Fibroblast of skin of back (primary cell): ENCODE measurements at places on chromosomes 16 and 17.

DNA sequence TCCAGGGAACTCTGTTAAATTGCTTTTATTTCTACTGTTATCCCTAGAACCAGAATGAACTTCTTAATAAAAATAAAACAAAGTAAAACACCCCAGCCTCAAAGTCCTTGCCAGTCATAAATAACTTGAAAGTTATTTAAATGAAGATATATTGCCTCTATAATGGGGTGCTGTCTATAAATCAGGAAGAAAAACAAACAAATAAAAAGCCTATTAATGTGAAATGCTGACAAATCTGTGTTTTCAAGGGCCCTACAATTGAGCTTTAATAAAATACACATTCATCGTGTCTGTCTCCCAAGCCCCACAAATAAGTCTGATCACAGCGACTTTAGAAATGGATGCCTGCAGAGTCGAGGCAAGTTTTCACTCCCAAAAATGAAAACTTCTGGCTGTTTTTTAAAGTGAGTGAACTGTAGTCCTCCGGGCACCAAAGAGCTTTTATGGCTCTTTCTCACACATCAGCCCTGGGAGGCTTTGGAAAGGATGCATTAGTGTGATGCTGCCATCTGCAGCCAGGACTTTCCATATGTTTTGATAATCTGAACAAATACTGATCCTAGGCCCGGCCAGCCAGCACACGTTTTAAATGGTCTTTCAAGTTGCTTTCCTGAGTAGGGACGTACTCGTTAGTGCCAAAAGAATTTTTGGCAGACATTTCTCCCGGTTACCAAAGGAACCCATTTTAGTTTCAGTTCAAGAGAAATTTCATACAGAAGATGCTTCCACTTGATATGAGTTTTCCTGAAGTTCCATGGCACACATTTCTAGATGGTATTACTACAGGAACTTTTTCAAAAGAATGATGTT, 16.3 kb downstream of the NACA2 start:
- DNase-seq: peak; percentile 24

GRCh38 chr17:10683853-10684252, 13.5 kb downstream of the SCO1 start:
- DNase-seq: peak; percentile 54

GRCh38 chr17:80854220-80854619, 137.4 kb upstream of the CHMP6 start:
- DNase-seq: no peak

DNA sequence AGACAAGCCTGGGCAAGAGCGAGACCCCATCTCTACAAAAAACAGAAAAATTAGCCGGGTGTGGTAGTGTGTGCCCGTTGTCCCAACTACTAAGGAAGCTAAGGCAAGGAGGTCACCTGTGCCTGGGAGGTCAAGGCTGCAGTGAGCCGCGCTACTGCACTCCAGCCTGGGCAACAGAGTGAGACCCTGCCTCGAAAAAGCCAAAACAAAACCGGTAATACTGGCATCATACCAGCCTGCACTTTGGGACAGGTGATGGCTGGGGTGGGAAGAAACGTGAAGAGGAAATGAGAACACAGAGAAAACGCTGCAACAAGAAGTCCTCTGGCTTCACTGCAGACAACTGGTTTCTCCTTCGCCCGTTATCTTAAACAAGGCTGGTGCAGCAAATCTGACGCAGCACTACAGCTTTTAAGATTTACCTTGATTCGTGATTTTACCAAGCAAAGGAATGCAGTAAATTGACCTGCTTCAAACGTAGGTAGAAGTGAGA, 725 bp upstream of the CASC3 start:
- no peak for DNase-seq

GRCh38 chr16:49854796-49855203, 1.1 kb downstream of the ZNF423 start:
- peak; percentile 57 for DNase-seq

- DNase-seq: peak; percentile 91
Observed at GRCh38 chr16:56294579-56294978, 103.3 kb downstream of the GNAO1 start.

DNA sequence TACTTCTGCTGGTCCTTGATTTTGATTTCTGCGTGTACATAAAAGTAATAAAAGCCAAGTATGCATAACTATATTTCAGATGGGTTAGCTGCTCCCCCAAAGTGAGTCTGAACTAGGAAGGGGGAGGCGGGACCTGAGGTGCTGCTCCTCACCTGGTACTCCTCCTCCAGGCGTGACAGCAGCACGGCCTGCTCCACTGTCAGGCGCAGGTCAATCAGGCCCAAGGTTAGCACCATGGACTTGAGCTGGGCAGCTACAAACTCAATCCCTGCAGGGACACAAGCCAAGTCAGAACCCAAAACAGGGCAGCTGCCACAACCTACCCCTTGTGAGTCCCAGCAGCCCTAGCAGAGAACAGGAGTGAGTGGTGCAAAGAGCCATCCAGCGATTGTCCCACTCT, 18.0 kb downstream of the ATPAF2 start:
- DNase-seq: no peak

DNA sequence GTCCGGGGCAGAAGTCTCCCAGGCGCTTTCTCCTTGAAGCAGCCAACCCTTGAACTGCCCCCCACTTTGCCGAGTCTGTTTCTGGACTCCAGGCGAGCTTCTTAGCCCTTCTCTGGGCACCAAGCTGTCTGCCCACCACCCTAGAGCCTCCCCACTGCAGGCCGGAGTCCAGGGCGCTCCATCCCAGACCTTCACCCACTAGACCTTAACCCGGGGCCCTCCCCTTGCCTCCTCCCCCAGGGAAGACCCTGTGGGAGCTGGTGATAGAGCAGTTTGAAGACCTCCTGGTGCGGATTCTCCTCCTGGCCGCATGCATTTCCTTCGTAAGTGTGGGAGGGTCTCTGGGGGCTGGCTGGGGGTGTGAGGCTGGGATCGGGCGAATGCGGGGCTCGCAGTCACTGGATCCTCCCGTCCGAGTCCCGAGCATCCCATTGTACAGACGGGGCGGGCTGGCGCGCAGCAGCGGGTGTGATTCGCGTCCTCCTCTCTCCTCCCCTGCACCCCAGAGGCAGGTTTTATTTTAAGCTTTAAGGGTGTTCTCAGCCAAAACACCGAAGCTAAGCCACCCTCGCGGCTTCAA, 1.1 kb downstream of the ATP2A1 start:
- DNase-seq: no peak

GRCh38 chr16:17691899-17692176, 221.1 kb upstream of the XYLT1 start:
- DNase-seq: peak; percentile 19

- DNase-seq: no peak
Observed at GRCh38 chr16:54454616-54455015, 168.0 kb upstream of the IRX3 start.

GRCh38 chr16:78385086-78385805, 285.8 kb downstream of the WWOX start:
- DNase-seq: no peak

DNA sequence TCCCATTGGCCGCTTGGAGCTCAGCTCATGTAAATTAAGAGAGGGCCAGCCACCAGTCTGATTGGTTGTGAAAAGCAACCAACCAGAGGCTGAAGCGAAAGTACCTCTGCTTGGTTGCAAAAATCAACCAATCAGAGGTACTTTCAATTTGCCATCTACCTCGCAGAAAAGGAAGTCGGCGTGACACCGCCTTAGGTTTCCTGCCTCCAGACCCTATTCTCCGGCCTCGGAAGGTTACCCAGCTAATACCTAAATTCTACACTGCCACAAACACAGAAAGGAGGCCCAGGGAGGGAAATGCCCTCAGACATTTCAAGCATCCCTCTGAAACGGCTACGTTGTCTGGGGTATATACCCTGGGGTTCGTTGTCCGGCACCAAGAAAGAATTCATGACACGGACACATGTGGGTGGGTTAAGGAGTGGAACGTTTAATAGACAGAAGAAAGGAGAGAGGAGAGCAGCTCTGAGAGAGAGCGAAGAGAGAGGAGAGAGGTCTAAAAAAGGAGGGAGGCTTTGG, 481.3 kb downstream of the TMEM114 start:
- no peak for DNase-seq

DNA sequence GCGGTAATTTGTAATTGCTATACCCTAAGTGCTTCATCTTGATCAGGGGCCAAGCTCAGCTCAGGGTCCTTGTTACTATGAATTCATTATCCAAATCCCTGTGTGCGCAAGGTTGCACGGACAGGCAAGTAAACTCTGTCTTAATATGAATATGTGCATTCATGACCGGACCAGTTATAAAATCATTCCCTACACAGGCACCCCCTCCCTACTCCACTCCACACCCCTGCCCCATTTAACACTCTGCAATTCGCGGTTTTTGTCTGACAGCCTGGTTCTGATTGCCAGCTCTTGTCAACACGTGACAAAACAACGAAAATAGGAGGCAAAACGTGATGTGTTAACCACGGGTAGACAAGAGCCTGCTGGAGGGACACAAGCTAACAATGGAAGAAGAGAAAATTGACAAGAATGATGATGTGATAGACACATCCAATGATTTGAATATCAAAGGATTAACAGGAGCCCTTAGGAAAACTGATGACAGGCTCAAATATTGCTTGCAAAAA, 76.5 kb downstream of the CACNG3 start:
- no peak for DNase-seq

- peak; percentile 66 for DNase-seq
Observed at GRCh38 chr16:361872-362701, 8.3 kb downstream of the MRPL28 start.

GRCh38 chr16:76343769-76344168, 66.6 kb downstream of the CNTNAP4 start:
- no peak for DNase-seq

DNA sequence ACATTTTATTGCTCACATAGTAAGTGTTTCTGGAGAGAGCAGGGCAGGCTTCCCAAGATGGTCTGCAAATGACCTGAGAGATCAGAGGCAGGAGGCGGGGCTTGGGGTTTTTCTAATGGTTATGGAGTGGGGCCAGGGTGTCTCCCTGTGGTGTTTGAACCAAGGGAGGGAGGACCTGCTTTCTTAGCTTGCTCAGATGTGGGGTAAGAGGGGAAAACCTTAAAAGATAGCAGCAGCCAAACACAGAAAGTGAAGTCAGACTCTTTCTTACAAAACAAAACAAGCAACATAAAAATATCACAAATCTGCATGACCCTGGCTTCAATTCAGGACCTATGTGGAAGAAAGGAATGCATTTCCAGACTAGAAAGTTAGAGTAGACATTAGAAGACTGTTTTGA, 22.9 kb upstream of the DNAJA2 start:
- DNase-seq: no peak

GRCh38 chr16:31676731-31677130, 149.0 kb downstream of the AHSP start:
- DNase-seq: no peak

- DNase-seq: no peak
Observed at GRCh38 chr16:85309656-85310587, 197.7 kb upstream of the CIBAR2 start.

GRCh38 chr16:79995315-79995714, 394.8 kb upstream of the MAF start:
- DNase-seq: no peak

DNA sequence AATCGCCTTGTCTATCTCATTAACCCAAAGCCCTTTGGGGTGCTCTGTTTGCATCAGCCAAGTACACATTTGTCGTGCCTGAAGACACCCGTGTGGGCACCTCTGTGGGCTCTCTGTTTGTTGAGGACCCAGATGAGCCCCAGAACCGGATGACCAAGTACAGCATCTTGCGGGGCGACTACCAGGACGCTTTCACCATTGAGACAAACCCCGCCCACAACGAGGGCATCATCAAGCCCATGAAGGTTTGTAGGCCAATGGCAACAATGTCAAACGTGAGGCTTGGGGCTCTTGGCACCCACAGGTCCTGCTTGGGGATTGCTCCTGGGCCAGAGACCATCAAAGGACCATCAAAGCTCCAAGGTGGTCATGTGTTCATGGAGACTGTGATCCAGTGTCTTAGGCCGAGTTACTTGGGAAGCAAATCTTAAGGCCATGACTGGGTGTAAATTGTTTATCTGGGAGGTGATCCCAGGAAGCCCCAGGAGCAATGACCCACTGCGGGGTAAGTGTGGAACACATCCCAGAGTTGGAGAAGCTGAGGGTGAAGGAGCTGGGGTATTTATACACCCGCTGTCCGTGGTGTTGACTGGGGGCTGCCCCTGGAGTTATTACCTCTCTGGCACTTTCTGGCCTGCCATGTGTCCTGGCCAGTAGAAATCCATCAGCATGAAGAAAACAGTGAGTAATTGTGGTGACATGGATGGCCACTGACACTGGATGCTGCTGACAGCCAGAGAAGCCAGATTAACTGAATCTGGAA, 24.0 kb downstream of the CDH5 start:
- DNase-seq: no peak

DNA sequence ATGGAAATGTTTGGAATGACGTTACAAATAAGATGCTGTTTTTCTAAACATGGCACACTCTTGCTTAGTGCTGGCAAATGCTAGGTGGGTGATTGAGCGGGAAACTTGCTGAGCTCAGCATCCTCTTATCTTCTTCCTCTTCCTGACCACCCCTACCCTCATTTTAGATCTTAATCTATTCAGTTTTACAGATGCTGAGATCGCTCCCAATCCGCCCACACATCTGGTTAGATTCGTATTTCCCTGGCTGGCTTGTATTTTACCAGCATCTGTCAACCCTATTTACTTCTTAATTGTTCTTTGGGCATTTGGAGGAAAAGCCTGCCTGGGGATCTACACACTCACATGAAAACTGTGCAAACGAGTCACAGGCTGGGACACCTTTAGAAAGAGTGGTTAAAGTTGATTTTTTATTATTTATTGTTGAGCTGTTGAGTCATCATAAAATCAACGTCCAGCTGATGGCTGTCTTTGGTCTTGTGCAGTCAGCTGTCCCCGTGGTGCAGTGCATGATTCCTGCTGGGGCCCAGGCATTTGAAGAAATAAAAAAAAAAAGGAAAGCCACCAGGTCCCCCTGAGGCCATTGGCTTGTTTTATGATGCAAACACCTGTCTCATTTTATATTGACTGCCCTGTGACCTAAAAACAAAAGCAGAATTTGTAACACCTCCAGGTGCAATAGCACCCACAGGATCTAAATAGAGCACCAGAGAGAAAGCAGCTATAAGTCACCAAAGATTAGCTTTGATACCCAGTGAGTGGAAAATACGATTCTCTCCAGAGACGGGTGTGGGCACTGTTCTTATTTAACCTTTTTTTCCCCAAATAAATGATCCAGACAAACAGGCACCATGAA, 258.6 kb downstream of the HS3ST3B1 start:
- DNase-seq: no peak

DNA sequence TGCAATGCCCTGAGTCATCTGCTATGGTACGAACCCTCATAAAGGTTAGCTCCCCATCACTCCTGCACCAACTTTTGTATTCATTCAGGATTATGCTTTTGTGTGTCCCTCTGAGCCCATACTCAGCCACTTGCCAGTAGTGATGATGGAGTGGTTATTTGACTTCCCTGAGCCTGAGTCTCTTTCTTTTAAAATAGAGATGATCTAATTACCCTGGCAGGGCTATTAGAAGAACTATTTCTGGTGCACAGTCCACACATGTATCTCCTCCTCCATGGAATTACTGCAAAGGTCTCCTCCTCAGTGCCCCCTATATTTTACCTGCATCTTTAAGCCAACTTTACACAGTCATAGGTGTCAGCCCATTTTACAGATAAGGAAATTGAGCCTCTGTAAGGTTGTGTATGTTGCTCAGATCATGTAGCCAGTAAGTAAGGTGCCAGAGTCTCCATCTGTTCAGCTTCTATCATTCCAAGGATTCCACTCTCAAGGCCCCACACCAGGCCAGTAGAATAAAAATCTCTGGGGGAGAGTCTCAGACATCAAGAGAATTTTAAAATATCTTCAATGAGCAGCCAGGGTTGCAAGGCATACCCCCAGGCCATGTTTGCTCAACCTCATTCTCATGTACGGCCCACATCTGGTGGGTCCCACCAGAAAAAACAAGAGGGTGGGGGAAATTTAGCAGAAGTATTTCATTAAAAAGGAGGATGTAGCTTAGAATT, 333.7 kb upstream of the HSBP1 start:
- peak; percentile 34 for DNase-seq
